ENCODE measurements at places on chromosomes 13 and 19.

DNA sequence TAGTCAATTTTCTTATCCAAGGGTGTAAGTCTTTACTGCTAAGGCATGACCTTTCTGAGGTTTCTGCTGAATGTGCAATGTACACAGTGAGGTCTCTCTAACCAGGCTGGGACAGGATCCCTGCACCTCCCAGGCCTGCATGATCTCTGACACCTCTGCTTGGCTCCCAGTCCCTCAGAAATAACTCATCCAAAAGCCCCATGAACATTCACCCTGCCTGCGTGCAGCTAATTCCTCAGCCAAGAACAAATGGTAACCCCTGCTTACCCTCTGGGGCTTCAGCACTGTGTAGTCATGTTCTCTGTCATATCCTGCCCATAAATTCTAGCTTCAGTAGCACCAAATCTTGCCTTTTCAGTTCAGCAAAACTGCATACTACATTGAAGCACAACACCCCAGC lies 1146.3 kb upstream of the MIR17HG start:
- DNase-seq: no peak

- no peak for DNase-seq
These were observed 10.9 kb downstream of the TMIGD2 start for GRCh38 chr19:4291184-4291732.

DNA sequence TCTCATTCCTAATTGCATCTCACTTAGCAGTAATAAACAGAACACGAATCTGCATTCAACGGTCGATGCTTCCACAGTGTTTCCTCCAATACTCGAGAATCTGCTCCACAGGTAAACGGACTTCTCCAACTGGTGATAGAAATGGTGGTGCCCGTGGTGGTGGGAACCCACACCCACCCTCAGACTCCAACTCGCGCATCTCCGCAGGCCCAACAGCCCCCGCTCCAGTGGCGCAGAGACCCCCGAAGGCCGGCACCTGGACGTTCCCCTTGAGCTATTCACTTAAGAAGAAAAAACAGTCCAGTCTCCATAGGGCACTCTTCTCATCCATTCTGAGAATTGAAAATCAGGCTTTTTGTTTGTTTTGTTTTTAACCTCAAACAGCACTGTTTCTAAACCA lies 13.8 kb upstream of the RASA3 start:
- DNase-seq: no peak

GRCh38 chr13:82305588-82305987 lies 1576.7 kb downstream of the SLITRK1 start:
- DNase-seq: no peak

DNA sequence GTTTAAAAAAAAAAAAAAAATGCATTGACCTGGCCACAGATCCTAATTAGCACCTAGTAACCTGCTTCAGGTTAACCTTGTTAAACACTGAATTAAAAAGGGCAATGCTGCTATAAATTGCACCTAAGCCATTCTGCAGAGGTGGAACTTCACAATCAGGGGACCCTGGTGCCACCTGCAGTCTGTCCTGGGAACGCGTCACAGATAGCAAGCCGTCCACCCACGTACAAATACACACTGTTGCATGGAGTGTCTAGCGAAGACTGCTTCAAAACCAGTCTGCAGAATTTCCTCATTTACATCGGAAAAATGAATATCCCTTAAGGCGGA lies 169.3 kb downstream of the COL4A1 start:
- DNase-seq: peak; percentile 68

DNA sequence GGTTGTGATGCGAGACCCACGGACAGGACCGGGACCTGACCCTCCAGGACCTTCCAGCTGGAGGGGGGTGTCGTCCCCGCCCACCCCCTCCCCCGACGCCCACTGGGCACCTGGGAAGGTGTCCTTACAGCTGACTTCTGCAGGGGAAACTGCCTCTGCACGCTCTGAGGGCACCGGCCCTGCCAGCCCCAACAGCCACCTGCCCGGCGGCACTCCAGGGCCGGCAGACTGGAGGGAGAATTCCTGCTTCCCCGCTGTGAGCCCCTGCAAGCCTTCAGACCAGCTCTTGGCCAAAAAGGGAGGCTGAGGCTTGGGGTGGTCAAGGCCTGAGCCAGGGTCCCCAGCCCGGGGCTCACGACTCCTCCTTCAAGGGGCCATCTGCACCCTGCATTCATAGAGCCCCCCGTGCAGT lies 1.2 kb downstream of the CNN2 start:
- no peak for DNase-seq

DNA sequence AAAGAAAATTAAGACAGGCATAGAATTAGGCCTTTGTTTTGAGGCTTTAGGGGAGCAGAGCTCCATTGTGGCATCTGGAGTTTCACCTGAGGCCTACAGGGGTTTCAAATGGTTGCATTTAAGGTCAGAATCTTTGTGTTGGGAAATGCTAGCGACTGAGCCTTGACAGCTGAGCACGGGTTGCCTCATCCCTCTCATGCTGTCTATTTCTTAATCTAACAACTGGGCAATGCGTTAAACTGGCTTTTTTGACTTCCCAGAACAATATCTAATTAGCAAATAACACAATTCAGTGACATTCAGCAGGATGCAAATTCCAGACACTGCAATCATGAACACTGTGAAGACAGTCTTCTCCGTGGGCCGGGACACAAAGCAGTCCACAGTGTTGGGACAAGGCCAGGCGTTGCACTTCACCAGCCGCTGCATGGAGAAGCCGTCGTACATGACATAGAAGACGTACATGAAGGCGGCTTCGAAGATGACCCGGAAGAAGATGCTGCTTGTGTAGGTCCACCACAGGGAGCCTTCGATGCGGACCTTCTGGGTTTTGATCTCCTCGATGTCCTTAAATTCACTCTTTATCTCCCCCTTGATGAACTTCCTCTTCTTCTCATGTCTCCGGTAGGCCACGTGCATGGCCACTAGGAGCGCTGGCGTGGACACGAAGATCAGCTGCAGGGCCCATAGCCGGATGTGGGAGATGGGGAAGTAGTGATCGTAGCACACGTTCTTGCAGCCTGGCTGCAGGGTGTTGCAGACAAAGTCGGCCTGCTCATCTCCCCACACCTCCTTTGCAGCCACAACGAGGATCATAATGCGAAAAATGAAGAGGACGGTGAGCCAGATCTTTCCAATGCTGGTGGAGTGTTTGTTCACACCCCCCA lies 3.8 kb downstream of the GJB2 start:
- no peak for DNase-seq

DNA sequence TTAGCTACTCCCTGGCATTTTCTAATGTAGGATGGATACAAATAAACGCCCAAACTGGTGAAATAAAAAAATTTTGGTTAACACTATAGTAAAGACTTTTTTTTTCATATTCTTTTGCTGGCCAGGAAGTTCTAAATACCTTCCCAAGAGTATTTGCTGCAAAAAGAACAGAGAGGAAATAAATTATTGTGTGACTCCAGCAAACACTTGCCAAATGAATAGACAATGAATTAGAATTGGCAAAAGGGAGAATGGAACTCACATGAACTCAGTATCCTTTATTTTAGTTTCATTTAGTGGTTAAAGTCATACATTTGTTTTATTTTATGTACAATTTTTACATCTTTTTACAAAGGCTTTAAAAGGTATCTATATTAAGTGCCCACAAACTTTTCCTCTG lies 58.1 kb downstream of the LACC1 start:
- DNase-seq: no peak

- DNase-seq: no peak
These were observed 28.4 kb downstream of the ZNF823 start for GRCh38 chr19:11710313-11710712.

- DNase-seq: no peak
These were observed 9.8 kb upstream of the ZNF177 start for GRCh38 chr19:9353011-9353410.

- peak; percentile 53 for DNase-seq
These were observed at the start of gene TMEM221 for GRCh38 chr19:17448131-17448967. Gene TMEM221 (minus strand): TSS chr19:17448668. CDS start chr19:17448462, 206 bp downstream.

DNA sequence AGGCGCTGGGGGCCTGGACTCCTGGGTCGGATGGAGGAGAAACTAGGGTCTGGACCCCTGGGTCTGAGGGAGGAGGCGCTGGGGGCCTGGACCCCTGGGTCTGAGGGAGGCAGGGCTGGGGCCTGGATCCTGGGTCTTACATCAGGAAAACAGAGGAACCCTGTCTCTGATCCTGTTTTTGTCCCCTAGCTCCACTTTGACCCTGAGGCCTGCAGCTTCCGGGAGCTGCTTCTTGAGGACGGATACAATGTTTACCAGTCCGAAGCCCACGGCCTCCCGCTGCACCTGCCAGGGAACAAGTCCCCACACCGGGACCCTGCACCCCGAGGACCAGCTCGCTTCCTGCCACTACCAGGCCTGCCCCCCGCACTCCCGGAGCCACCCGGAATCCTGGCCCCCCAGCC lies 2.4 kb downstream of the FGF21 start:
- DNase-seq: no peak

DNA sequence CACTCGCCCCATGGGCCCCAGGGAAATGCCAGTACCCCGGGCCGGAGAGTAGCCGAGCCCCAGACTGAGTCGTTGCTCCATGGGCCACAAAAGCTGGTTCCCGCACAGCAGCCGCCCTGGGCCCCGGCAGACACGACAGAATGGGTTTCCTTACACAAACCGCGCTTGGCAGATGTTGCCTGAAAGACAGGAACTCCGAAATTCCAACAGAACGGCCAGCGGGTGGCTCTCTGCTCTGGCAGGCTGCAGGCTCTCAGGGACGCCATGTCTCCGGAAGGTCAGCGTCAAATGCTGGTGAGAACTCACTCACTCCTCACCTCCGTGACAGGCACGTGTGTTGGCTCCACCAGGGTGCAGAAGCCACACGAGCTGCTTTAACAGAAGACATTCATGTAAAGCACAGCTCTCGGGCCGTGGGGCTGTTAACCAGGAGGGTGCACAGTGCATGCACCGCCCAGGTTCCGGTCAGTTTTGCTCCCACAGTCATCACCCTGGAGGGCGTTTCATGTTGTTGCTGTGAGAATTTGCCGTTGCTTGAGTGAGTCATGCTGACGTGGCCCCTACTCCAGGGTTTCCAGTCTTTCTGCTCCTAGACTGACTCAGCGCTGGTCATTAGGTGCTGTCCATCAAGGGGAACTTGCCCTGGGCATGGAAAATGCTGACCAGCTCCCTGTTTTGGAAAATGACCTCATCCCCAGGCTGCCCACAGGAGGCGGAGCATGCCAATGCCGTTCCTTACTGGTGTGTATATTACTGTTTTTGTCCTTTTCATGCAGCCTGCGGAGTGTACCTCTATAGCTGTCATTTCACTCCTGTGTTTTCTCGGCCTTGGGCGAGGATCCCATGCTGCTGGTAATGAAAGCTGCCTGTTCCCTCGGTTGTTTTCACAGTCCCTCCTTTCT lies 44.8 kb downstream of the ANKRD10 start:
- peak; percentile 85 for DNase-seq

DNA sequence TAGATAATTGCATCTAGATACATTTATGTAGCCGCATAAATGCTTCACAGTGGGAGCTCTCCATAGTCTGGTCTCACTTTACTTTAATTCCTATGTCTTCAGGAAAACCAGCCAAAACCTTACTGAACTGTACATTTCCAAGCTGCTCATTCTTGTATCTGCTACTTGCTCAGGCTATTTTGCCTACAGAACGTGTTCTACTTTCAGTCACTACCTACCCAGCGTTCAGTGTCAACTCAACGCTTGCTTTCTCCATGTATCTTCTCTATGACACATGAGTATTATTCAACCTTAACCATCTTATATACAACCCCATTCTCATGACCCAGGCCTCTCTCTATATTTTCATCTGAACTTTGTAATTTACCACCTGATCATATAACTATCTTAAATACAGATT lies 101.9 kb downstream of the KLF12 start:
- DNase-seq: no peak

GRCh38 chr13:67806796-67807195 lies 576.7 kb upstream of the PCDH9 start:
- peak; percentile 90 for DNase-seq

DNA sequence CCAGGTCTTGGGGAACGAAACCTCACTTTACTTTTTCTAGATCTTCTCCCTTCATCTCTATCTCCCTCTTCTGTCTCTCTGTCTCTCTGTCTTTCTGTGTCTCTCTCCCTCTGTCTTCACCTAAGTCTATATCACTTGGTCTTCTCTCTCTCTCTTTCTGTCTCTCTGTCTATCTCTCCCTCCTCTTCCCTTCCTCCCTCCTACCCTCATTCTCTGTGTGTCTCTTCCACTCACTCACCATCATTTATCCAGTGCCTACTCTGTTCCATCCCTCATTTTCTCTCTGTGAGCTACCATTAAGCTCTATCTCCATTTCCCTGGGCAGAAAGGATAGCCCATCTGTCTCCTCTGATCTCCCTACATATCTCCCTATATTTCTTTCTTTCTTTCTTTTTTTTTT lies 32.2 kb upstream of the FBL start:
- DNase-seq: no peak

DNA sequence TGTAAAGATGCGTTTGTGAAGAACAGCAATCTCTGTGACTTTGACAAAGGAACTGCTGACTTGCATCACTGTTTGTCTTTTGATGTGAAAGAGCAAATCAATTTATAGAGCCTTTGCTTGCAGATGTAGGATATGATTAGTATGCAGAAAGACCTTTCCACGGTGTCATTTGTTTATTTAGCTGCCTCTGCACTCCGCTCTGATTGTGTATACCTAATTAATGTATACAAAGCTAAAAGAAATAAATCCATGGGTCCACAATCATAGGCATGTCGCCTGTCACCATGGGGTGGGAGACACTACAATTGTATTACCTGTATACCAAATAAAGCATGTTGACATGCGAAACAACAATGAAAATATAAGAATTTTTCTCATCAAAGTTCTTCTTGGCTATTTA lies 410.7 kb downstream of the MZT1 start:
- no peak for DNase-seq

GRCh38 chr13:29266756-29267733 lies 328.4 kb downstream of the SLC7A1 start:
- no peak for DNase-seq

DNA sequence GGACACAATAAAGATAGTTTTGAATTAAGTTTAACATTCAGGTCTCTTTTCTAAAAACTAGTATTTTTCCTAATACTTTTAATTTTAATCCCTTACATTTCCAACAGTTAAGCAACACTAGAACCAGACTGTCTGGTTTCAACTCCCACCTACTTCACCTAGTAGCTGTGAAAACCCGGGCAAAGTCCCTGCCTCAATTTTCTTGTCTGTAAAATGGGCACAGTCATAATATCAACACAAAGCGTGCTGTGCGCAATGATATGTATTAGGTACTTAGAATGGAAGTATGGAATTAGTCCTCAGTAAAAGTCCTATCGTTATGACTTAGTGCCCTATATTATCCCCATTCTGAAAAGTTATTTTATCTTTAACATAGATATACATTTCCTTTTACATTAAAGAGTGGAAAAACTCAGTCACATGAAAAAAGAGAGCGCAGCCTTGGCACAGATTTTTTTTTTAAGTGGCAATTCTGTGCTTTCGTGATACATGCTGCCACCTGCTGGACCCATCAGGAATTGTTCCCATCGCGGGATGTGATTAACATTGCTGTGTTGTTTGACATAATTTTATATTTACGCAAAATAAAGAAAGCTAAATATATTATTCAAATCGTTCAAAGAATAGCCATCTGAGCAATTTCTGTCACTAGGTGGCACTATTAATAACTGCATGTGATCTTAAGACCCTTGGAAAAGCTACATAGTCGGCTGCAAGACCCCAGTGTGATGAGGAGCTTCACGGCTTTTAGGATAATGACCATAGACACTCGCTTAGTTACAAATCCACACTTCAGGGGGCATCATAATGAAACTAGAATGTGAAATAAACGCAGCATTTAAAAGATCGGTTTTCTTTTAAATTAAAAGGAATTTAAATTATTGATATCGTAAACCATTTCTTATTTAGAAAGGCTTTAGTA lies 59.9 kb downstream of the LIG4 start:
- DNase-seq: peak; percentile 71
